Adrenal gland (tissue), 19 donors: ENCODE measurements at places on chromosomes 2 and 18.
A peak's percentile ranks its signal among the peaks of the same experiment; 100 is the strongest.

DNA sequence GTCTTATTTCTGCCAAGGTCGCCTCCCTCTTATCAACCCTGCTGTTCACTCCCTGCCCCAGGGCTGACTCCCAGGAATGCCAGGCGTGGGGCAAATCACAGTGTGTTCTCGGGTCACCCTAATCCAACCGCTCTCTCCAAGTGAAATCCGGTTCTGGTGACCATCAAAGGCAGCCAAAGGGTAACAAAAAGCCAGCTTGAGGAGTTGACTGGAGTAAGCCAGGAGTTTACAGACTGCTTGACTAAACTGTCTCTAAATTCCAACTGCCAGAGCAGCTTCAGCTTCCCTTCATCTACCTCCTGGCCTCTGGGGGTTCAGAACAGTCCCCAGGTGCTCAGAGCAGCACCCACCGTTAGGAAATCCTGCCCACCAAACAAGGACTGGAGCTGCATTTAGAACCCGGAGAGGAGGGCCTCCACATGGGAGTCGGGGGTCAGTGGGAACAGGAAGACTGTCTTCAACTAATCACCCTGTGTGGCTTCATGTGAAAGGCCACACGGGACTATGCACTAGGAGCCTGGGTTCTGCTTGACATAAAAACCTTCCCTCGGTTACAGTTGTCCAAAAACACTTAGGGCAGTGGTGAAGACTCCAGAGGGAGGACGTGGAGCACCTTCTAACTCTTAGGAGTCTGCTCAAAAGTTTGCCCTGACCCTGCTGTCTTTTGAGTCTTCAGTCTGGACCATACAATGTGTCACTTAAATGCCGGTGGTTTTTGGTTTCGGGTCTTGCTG lies 24.2 kb upstream of the MCFD2 start:
- DNase-seq: peak; percentile 57

DNA sequence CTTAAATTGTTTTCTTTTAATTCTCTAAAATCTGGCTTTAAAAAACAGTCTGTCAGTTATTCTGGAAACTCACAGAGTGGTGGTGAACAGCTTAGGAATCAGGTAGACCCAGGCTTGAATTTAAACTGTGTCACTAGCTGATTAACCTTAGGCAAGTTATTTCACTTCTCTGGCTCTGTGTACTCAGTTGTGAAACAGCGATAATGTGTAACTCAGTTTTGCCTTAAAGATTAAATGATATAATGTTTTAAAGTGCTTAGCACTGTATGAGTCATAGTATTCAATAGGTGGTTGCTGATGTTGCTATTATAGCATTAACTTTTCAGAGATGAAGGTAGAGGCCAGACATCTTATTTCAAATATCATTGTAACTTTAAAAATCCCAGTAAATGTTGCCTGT lies 40.7 kb downstream of the PKP4 start:
- no peak for DNase-seq

GRCh38 chr2:212357606-212358005 lies 181.0 kb downstream of the ERBB4 start:
- DNase-seq: no peak

DNA sequence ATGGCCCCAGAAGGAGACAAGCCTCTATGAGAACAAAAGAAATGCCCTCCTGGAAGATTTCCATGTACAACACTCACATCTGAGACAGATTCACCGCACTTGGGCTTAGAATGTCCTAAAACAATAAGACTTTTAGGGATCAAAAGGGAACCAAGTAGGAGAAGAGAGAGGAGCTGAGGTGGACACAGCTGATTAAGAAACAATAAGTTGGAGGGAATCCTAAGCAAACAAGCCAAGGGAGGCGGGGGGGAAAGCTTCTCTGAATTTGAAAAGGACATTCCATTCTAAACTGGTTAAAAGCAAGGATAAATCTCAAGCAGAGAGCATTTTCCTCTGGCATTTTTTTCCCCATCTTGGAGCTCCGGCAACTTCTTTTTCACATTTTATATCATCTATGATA lies 9.9 kb downstream of the ACVR1 start:
- DNase-seq: no peak

- peak; percentile 74 for DNase-seq
These were observed 23.7 kb downstream of the TMEM127 start for GRCh38 chr2:96241900-96242611.

DNA sequence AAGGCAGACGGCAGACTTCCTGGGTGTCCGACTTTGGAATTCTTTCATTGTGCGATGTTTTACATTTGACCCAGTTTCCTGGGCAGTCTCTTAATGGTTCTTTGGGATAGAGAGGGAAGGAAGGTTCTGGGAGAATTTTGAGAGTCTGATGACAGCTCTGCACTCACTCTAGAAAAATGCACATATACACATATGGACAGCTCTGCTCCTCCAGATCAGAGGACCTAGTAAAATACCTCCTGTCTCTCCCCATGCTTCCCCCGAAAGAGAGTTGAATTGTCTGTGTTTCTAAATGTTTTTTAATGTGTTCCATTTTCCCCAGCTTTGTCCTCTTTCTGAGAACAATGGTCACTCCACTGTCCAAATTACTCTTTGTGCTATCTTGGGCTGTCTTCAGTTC lies 102.0 kb upstream of the CXCR4 start:
- DNase-seq: no peak

- no peak for DNase-seq
These were observed 99.7 kb downstream of the SLC8A1 start for GRCh38 chr2:40352041-40352702.

GRCh38 chr2:98476192-98476868 lies 31.7 kb downstream of the INPP4A start:
- no peak for DNase-seq

DNA sequence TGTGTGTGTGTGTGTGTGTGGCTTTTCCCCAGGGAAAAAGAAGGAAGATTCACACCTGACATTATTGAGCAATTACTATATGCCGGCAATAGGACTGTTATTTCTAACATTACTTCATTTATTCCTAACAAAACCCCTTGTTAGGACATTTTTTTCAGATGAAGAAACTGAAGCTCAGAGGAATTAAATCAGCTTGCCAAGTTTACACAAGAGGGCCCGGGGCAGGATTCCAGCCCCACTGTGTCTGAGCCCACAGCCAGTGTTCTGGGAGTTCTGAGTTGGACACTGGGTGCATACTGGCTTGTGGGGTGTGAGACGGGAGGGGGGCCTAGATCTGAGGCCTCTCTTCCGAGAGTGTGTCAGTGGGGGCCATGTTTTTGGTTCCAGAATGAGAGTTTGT lies 9.9 kb downstream of the TOGARAM2 start:
- no peak for DNase-seq

DNA sequence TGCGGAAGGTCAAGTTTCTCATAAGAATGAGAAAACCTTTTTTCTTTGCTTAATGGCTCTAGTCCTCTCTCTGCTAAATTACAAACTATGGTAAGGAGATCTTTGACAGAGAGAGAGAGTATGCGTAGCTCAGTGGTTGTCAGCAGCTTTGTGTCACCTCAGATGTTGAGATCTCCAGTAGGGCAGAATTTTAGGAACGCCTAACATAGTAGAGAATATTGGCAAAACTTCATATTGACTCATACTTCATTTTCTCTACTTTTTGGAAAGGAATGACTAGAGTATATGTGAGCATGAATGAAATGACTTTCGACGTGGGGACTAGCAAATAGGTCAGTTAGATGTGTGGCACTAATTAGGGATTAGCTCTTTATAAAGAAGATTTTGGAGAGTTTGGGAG lies 64.0 kb downstream of the WDR7 start:
- DNase-seq: no peak

GRCh38 chr2:86455181-86455580 lies 14.0 kb downstream of the KDM3A start:
- no peak for DNase-seq

DNA sequence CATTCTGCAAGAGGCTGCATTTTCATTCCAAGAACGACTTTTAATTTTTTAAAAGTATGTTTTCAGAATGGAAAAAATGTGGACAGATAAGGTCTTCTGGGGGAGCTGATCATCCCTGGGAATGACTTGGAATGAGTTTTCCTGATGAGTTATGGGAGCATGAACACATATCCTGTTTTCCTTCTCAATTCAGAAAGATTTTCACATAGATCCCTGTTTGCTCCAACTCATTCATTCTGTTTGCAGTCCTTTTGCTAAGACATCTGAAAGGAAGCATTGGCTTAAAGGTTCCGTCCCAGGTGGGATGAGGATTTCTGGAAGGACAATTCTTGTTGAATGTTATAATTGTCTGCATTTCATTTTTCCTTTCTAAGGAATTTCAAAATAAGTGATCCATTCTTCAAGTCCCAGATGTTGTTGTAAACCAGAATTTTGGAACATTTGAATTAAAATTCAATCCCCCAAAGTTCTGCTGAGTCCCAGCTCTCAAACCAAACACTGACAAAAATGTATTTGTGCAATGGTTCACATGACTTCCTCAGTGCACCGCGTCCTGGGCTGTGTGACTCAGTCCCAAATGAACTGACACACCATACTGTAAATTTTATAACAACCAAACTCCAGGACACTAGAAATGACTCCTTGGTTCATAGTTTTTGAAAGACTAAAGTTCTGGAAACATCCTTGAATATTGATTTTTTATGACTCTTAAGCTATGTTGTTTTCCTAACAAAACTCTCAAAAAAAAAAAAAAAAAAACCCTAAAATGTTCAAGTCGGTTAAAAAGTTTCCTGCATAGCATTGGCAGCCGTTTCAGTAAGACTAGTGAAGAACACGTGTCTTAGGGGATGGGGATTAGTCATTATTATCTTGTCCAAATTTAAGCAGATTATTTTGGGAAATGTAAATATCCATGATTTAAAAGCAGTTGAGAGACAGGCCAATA lies 281.8 kb upstream of the TCF4 start:
- no peak for DNase-seq

- DNase-seq: no peak
These were observed 57.2 kb upstream of the ASB18 start for GRCh38 chr2:236321415-236321814.

- DNase-seq: no peak
These were observed 5.0 kb upstream of the ZSWIM2 start for GRCh38 chr2:186853951-186854350.

- no peak for DNase-seq
These were observed 59.0 kb downstream of the WDSUB1 start for GRCh38 chr2:159227467-159227866.

DNA sequence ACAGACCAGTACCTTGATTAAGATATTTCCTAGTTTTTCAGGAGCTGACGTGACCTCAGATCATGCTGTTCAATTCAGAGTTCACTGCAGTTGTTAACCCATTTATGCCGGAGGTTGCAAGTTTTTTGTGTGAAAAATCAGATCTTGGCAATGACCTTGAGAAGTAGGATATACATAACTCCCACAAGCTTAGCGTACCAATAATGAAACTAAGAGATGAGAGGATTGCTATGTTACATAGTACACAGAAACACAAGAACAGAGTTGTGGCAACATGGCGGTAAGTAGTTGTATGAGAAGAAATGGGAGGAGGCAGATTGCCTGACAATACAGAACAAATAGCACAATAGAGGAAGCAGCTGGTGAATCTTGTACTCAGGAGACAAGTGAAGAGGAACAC lies 39.1 kb downstream of the PPIG start:
- DNase-seq: no peak

- DNase-seq: no peak
These were observed 39.8 kb upstream of the AAK1 start for GRCh38 chr2:69683170-69683971.

DNA sequence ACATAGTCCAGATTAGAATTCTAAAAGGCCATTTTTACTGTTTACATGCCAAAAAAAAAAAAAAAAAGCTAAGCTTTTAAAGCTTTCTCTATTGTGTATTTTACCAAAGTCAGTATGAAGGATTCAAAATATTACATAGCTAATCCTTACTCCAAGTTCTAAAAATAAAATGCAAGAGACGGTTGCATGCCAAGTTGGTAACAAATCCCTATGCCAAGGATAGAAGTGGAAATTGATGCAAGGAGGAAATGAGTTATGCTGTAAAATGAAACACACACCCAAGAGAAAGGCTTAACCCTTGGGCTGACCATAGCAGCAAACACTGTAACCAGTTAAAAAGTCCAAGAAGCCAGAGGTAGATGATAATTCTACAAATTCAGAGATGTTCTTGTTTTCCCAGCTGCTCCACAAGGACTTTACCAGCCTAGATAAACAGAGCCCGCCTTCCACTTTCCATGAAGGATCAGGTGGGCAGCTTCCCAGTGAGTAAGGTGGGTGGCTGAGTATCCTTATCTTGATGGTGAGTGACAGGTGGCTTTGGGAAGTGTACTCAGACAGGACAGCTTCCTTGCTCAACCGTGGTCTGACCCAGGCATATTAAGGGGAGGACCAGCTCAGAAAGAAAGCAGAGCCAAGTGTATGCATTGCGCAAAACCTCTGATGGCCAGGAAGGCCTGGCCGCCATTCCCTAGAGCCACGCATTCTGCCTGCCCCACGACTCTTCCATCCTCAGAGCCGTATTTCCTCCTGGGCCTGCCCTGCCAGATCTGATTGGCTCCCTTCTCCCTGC lies 34.4 kb downstream of the ATP8B1 start:
- no peak for DNase-seq

GRCh38 chr2:178644919-178645318 lies 162.3 kb downstream of the TTN start:
- DNase-seq: no peak

- DNase-seq: no peak
These were observed 20.8 kb downstream of the KIF1A start for GRCh38 chr2:240799033-240799820.

GRCh38 chr18:56200381-56200911 lies 437.9 kb downstream of the TXNL1 start:
- DNase-seq: no peak

DNA sequence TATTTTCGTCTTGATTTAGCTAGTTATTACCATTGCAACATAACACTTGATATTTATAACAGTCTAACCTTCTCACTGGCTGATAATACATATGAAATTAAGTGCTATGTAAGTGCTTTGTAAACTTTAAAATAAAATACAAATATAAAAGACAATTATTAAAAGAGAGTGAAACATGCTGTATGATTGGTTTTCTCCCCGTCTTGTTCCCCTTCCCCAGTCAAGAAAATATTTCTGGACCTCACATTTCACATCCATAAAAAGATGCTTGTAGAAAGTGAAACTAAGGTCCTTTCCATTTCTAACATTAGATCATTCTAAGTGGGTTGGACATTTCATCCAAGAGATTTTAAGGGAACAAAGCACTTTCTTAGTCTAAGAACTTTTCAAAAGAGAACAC lies 310.2 kb upstream of the LRATD1 start:
- DNase-seq: no peak

GRCh38 chr2:105760191-105760590 lies 15.5 kb downstream of the NCK2 start:
- DNase-seq: no peak

GRCh38 chr2:42978887-42979415 lies 186.6 kb upstream of the HAAO start:
- DNase-seq: no peak

DNA sequence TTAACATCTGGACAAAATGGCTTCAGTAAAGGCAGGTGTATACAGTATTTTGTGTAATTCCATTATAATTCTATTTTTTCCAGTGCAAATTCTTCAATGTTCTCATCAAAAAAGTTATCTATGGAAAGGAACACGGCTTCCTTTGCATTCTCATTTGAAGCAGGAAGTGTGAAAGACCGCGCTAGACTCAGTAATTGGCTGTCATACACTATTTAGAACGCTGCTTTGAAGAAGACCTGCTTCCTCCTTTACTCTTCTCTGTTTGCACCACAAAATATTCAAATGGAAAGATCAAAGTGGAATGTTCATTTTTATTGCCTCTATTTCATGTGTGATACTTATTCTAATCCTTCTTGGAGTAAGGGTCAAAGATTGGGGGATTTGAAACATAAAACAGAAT lies 883.7 kb downstream of the TSN start:
- no peak for DNase-seq
